ENCODE measurements at places on chromosomes 3 and 15.
A peak's percentile ranks its signal among the peaks of the same experiment; 100 is the strongest.

GRCh38 chr15:78810003-78810361, 1.3 kb downstream of the ADAMTS7 start:
- DNase-seq, result no peak

GRCh38 chr3:44272191-44272590, 30.5 kb downstream of the TOPAZ1 start:
- DNase-seq, result no peak

GRCh38 chr15:71223516-71223915, 108.2 kb downstream of the THSD4 start:
- DNase-seq, result no peak

- DNase-seq, result no peak
Measured at GRCh38 chr15:41334293-41335120, 1.8 kb downstream of the NUSAP1 start.

- no peak for DNase-seq
Measured at GRCh38 chr3:54994111-54994513, 66.3 kb upstream of the LRTM1 start.

DNA sequence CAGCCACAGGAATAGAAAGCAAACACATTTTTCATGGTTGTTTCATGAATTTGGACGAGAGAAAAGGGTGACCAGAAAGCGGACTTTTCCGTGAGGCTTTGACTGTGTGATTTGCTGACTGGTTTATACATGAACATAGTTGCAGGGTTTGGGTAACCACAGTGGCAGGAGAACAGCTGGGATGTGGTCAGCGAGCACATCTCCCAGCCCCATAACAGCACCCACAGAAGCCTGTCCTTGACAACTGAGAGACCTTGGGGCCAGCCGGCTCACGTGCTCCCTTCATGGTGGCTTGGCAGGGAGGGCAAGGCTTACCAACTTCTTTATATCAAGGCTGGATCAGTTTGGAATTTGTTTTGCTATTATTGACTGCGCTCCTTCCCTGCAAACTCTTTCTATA, 13.2 kb upstream of the RGMA start:
- DNase-seq, result no peak

DNA sequence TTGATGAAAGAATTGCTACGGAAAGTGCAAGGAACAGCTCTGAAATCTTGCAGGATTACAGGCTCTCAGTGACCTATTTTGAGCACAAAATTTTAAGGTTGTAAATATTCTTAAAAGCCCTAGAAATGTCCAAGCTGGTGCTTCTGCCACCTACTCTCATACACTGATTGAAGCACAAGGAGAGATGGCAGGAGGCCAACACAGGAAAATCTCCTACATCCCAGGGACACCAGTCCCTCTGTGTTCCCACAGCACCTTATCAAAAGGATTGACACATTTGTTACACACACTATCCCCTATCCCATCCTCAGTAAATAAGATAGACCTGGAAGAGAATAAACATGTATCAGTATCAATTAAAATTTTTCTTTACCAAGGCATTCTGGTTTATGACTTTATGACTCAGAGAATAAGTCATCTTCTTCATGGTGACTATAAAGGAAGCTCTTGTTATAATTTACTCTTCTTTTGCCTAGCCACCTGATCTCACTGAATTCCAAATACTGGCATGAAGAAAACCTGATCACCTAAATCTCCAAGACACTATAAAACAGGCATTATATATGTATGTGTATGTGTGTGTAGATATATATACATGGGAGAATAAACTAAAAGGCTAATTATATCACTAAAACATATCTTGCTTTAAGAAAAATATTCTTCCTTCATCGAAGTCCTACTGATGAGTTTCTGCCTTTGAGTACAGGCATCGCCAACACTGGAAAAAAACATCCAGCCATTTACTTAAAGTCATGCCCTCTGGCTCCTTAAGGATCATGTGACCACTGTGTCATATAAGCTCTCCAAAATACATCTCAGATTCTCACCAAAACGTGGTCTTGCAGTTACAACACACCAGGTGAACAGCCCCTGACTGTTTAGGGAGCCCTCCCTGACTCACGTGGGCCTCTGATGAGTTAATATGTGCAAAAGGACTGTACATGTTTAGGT, 208.1 kb upstream of the NR2F2 start:
- no peak for DNase-seq

DNA sequence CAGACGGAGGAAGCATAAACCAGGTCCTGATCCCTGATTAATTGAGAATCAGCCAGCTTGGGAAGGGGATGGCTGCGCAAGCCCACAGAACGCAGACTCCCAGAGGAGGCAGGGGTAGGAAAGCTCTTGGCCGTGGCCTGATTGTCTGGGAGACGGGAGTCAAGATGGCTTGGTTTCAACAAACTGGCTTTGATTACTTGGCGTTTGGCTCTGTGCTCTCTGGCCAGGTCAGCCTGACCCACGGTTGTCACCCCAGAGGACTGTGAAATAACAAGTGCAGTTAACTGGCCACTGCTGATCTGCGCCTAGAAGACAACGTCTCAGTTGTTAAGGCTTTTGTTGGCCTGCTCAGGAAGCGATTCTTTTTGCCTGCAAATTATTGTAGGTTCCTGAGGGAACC, 387.0 kb upstream of the PROK2 start:
- DNase-seq, result no peak

GRCh38 chr3:30098653-30099455, 507.5 kb upstream of the TGFBR2 start:
- DNase-seq, result no peak

DNA sequence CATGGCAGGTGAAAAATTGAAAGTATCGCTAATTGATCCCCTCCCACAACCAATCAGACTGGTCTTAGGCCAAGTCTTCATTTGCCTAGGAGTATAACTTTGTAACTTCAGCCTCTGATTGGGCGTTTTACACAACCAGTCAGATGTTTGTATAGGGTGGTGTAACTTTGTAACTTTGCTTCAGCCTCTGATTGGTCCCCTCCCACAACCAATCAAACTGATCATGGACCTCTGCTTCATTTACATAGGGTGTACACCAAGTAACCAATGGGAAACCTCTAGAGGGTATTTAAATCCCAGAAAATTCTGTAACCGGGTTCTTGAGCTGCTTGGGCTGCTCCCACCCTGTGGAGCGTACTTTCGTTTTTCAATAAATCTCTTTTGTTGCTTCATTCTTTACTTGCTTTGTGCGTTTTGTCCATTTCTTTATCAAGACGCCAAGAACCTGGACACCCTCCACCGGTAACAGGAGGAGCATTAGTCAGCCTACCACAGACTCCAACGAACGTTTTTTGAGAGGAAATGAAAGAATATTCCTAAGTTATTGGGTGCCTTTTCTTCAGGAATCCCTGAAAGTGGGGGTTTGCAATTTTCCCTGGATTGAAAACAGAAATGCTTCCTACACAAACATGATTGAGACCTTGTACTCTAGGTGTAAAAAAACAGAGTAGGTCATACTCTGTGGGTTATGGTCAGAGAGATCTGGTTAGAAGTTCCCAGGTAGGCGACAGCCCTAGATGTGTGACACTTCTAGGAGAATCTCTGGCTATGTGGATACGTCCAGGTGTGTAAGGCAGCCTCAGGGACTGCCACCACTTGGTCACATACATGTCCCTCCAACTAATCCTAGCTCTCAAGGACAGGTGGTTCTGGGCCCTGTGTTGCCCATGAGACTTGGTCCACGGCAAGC, 5.5 kb upstream of the SACM1L start:
- no peak for DNase-seq

GRCh38 chr15:78873793-78874765, 1.4 kb downstream of the MORF4L1 start:
- DNase-seq, result no peak

DNA sequence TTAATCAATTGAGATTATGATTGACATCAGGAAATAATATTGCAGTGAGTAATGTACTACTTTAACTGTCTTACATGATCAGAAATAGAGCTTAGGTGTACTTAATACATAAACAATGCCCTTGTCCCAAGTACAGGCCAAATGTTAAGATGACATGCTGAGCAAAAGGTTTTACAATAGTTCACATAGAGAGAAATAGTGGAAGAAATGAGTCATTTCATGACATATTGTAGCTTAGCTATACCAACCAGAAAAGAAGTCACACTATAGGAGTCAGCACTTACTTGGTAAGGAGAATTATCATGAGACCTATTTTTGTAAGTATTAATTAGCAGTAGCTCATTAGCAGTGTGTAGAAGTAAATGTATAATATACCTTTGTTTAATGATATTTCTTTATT, 96.4 kb upstream of the NANOGP8 start:
- no peak for DNase-seq

DNA sequence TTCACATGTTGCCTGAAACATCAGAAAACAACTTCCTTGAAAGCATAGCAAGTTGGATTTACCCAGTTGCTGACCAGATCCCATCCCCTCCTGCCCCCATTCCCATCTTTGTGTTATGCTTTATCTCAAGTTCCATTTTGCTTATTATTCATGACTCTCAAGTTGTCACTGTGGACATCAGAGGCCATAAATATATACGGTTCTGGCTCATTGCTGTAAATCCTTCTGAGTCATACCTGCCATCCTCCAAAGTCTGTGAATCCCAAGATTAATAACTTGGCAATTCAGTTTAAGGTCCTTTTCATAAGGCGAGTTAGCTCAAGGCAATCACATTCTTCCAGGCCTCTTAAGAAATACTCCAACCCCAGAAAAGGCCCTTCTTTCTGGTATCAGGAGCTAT, 126.2 kb upstream of the C2CD4B start:
- DNase-seq, result no peak

- DNase-seq, result no peak
Measured at GRCh38 chr3:106172780-106173179, 304.0 kb upstream of the CBLB start.

DNA sequence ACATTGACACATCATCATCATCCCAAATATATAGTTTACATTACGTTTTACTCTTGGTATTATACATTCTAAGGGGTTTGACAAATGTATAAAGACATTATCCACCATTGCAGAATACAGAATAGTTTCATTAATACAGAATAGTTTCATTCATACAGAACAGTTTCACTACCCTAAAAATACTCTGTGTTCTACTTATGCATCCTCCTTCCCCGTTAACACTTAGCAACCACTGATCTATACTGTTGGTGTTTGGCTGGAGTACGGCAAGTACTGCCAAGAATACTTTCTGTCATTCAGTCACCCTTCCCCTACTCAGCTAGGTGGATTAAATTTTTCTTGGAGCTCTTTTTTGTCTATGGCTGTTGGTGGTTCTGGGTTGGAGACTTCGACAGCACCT, 33.4 kb downstream of the LEKR1 start:
- no peak for DNase-seq

DNA sequence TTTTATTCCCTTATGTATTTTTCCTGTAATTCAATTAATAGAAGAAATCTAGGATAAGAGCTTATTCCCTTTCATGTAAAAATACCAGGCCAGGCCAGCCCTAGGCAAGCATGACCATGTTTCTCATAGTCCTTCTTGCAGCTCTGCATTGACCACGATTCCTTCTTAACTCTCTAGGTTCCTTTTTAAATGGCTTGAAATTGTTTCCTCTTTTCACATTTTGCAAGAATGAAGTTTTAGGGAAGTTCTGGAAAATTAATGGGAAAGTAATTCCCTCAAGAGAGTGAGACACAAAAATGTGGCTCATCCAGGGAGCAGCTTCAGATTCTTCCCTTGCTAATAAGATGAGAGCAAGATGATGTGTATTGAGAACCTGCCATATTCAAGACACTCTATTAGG, 116.5 kb upstream of the FGF7 start:
- DNase-seq, result no peak

- no peak for DNase-seq
Measured at GRCh38 chr15:85727068-85727467, 67.7 kb downstream of the KLHL25 start.

- DNase-seq, result no peak
Measured at GRCh38 chr15:81957698-81958097, 88.1 kb downstream of the MEX3B start.

- no peak for DNase-seq
Measured at GRCh38 chr3:8453153-8453552, 48.5 kb upstream of the LMCD1 start.

GRCh38 chr3:107441617-107442016, 64.4 kb downstream of the CCDC54 start:
- no peak for DNase-seq

DNA sequence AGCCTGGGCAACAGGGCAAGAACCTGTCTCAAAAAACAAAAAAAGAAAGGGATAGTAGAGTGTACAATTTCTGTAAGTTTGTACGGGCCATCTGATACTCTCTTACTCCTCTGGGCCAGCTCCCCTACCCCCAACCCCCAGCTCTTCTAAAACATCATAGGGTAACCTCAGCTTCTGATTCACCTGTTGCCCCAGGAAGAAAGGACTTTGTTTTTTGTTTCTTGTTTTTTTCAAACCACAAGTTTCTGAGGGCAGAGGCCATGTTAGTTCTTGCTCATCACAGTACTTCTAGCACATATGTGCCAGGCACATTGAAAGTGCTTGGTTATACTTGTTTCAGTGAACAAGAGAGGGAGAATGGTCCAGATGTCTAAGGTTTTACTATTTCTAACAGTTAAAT, 20.2 kb downstream of the ATOSA start:
- no peak for DNase-seq

- peak; percentile 58 for DNase-seq
Measured at GRCh38 chr15:91302588-91303439, 202.8 kb downstream of the SV2B start.

DNA sequence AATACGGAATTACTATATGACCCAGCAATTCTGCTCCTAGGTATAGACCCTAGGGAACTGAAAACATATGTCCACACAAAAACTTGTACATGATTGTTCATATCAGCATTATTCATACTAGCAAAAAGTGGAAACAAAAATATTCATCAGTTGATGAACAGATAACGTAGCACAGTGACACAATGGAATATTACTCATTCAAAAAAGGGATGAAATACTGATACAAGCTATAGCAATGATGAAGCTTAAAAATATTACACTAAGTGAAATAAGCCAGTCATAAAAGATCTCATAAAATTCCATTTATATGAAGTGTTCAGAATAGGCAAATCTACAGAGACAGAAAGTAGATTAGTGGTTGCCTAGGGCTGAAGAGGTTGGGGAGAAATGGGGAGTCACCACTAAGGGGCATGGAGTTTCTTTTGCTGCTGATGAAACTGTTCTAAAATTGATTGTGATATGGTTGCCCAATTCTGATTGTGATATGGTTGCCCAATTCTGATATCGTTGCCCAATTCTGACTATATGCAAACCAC, 10.5 kb downstream of the C15orf61 start:
- DNase-seq, result no peak

GRCh38 chr3:141412936-141413354, 44.6 kb downstream of the ZBTB38 start:
- no peak for DNase-seq

- DNase-seq, result peak; percentile 7
Measured at GRCh38 chr15:25508369-25509002, 69.7 kb upstream of the UBE3A start.

GRCh38 chr3:105722943-105723556, 145.8 kb downstream of the CBLB start:
- no peak for DNase-seq

DNA sequence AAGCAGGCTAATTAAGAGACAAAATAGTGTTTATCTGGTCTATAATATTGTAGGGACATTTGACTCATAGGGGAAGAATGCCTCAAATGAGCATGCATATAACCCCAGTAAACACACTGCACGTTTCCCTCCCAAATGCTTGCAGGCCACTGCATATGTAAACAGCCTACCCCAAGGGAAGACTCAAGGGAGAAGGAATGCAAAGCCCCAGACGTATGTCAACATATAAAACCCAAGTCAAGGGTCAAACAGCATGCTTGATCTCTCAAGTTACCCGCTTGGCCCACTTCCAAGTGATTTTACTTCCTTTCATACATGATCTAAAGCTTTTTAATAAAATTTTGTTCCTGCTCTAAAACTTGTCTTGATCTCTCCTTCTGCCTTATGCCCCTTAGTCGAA, 1090.0 kb downstream of the OTOL1 start:
- no peak for DNase-seq

- no peak for DNase-seq
Measured at GRCh38 chr3:124088801-124089200, 96.9 kb upstream of the ROPN1 start.
